ENCODE measurements at places on chromosomes 7 and 10.

GRCh38 chr10:80268266-80268665, 21.2 kb downstream of the MAT1A start:
- DNase-seq: no peak

DNA sequence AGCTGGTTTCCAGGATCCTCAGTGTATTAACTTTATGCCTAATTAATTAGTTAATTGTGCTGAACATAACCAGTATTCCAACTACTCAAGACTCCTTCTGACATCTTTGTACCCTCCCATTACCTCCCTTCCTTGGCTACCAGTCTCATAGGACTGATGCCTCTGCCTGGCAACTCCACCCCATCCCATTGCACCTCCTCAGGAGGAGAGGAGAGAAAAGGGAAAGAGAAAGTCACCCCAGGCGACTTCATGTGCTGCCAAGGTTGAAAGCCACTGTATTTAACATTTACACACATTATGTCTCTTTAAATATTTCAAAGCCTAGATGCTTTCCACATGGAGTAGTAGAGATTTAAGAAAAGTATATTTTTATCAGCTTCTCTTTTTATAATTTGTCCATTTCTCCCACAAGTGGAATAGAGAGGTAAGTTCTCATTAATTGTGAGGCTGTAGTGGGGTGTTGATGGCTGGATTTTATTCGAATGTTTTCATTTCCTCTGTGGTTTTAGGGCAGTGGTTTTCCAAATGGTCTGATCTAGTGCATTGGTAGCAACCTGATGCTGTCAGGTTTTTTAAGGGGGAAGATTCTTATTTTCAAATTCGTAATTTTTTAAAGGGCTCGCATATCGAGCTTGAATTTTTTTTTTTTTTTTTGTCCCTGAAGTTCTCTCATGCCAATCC, 148.0 kb downstream of the BICC1 start:
- no peak for DNase-seq

DNA sequence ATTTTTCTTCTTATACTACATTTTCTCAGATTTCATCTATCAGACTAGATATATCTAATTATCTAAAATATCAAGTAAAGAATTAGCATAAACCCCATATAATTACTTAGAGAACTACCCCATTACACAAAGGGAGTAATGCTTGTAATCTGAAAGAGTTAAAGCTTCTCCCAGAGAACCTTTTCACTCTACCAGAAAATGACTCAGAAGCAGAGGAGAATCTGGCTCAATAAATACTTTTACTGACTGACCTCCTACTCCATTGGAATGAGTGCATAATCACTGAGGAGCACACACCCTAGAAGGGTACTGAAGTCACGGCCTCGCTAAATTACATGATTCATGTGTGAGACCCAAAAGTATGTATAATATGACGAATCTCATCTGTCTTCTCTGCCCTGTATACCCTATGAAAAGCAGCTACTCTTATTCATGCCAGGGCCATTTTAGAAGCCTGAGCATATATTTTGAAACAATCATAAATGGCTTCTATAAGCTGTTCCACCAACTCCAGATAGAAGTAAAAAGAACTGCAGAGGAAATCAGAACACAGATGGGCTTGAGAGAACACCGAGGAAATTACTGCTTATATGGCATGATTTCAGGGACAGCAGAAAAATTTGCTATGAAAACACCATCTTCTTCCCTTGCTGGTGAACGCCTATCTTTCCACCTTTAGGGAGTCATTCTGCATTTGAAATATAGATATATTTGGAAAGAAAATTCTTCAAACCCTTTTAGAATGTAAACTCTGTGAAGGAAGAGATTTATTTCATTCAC, 32.7 kb downstream of the DNMBP start:
- DNase-seq: no peak

DNA sequence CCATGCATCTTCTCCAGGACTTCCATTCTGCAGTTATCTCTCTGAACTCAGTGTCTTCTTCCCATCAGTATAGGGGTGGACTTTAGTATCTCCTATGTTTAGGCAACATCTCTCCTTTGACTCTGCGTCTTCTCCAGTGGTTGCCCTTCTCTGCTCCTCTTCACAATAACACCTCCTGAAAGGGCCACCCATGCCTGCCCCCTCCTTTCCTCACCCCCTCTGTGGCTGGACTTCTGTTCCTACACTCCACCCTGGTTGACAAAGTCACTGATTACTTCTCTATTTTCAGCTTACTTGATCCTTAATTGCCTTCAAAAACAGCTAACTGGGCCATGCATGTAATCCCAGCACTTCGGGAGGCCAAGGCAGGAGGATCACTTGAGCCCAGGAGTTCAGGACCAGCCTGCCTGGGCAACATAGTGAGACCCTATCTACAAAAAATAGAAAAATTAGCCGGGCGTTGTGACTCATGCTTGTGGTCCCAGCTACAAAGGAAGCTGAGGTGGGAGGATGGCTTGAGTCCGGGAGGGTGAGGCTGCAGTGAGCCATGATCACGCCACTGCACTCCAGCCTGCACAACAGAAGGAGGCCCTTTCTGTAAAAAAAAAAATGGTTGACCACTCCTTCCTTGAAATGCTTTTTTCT, 13.7 kb downstream of the SRGN start:
- DNase-seq: no peak

DNA sequence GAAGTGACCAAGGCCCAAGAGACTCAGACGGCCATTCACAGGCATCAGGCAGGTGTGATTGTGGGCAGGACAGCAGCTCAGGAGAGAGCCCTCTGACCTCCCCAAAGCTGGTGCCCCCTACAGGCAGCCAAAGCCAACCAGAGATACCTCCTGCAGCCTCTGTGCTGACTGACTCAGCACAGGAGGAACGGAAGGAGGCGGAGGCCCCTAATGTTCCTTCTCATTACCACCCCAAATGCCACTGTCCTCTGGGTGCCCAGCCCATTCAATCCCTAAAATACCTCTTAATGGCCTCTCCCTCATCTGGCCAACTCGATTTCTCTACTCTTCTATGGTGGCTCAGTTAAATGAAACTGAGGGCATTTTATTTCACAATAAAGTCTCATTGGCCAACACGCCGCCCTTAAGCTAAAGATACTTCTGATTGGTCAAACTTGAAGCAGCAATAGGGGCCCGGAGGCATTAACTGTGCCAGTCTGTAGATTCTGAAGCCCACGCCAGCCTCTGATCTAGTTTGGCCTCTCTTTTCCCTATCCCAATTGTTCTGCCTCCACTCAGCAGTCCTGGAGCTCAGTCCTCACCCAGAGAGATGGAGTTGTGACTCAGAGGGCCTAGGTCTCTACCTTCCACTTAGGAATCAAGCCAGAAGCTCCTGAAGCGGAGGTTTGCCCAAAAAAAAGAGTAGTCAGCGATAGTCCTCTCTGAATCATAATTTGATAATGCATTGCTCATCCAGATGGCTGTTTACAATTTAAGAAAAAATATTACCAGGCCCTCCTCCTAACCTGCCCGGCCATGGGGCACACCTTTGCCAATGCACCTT, 1.2 kb downstream of the CYREN start:
- DNase-seq: no peak

GRCh38 chr7:143484119-143484518, 6.4 kb downstream of the TAS2R41 start:
- no peak for DNase-seq

DNA sequence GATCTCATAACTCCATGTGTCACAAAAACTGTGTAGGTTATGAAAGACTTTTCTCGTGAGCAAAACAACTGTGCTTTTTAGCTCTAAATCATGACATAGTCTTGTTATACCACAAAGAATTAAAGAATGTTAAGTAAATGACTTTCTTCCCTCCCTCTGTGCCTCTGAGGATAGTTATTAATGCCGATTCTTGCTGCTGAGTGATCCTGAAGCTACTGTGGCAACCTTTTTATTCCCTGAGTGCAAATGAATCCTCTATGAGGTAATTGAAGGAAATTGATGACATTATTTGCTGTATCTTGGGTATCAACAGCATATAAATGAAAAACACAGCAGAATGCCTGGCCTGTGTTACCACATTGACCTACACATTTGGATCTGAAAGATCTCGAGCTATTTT, 142.2 kb upstream of the HDAC9 start:
- DNase-seq: no peak

DNA sequence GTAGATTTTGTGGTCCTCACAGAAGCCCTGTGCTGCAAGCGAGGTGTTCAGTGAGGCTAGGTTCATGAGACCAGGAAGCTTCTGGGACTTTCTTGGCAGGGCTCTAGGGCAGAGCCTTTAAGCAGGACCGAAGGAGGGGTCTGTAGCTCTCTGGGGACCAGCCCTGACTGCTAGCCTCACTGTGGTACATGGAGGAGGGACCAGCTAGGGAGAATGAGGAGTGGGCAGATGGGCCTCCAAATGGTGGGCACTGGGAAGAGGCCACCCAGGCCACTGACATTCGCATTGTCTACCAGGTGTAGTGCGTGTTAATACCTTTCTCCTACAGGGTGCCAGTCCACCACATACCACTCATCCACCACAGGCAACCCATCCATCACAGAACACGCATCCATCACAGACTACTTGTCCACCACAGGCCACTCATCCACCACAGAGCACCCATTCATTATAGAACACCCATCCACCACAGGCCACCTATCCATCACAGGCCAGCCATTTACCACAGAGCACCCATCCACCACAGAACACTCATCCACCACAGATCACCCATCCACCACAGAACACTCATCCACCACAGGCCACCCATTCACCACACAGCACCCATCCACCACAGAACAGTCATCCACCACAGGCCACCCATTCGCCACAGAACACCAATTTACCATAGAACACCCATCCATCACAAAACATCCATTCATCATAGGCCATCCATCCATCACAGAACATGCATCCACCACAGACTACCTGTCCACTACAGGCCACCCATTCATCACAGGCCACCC, 31.6 kb upstream of the ZNF488 start:
- DNase-seq: no peak

DNA sequence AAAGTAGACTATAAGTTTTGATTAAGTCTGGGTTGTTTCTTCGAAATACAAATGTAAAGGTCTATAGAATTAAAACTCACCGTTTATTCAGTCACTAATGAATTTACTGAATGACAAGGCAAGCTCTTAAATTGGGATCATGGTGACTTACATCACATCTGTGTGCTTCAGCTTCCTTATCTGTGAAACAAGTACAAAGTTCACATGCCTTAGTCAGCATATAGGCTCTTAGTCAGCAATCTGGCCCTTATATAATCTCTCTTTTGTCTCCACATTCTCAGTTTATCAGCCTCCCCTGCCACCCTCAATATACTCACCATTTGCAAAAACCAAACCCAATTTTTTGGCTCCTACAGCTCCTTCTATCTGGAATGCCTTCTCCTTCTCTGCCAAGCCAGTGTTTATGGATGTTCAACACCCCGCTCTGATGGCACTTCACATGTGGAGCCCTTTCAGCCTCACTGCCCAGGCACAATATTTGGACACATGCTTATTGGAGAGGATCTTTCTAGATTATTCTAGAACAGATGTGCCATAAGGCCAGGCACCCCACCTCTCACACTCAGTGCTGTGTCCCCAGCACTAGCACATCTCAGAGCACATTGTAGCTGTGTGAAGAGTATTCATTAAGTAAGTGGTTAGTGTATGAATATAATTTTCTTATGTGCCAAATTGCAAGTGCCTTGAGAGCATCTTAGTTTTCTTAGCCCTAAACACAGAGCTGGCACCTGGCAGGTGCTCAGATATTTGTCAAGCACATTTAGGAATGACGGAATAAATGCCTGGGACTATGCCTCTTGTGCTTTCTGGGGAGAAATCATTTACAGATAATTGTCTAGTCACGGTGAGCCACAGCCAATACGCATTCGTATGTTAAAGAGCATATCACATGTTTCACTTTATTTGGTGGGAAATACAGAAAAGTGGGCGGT, 9.8 kb upstream of the LAMB1 start:
- DNase-seq: no peak

DNA sequence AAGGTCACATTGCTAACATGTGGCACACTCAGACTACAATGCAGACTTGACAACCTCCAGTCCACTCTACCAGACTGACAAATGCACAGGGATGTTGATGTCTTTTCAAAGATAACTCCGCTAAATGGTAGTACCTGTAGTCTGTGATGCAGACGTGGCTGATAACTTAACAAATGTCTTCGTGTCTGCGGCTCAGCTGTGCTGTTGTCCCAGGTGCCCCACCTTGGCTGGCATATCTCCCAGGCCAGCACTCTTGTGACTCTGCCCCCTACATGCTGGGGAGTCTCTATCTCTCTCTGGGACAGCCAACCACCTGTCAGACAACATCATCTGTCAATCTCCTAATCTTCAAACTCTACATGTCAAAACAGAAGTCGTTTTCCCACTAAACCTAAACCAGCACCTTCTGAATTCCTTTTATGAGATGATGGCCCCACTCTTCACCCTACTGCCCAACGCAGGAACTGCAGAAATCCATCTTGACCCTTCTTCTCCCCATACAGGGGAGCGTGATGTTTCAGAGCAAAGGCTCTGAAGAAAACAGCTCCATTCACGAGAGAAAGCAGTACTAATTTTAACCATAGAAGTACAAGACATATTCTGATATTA, 156.4 kb downstream of the USP6NL start:
- no peak for DNase-seq

DNA sequence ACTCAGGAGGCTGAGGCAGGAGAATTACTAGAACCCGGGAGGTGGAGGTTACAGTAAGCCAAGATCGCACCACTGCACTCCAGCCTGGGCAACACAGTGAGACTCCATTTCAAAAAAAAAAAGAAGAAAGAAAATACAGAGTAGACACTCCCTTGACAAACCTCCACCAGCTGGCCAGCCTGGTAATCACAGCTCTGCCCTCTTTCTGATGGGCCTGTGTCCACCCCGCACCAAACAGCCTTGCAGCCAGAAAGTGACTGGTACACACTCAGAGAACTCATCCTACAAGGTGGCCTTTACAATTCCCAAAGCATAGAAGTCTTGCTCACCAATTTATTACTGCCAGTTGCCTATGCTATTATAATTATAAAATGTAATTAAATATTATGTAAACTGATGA, 66.6 kb downstream of the COBL start:
- no peak for DNase-seq

DNA sequence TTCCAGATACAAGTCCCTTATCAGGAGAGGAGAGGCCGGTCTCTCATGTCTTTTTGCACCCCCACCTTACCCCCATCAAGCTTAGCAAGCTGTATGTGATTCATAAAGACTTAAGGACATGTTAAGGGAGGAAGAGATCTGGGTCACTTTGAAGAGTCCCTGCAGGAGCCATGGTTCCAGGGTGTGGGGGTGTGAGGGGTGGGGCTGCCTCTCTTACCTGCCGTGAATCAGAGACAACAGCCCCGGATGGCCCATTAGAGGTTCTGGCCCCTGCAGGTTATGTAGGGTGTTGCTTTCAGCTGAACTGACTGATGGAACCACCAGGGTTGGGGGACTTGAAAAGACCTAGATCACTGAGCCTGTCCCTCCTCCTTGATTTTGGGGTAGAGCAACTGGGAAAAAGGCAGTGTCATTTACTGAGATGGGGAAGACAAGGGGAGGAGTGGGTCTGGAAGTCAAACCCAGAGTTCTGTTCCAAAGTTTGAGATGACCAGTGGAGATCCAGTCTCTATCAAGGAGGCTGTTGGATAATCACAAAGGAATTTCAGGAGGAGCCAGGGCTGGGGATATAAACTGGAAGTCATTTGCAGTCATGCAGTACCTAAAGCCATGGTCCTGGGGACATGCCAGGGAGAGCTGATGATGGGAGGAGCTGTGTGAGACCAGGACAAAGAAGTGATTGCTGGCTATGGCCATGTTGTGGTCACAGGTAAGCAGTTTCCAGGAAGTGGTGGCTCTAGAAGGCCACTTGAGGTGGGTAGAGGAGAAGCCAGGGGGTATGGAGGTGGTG, 23.1 kb downstream of the ADAMTS14 start:
- no peak for DNase-seq
